ENCODE measurements at places on chromosomes 3 and 15. TPM values are rescaled to one million over a fixed set of nuclear protein-coding genes. Genes with fewer than 3 reads are reported as not detected.

The ACSBG1 gene
- total RNA-seq: not detected

The PRR20G gene
- not detected for total RNA-seq

The CRABP1 gene
- total RNA-seq: not detected

The MESP2 gene
- total RNA-seq: not detected

The GNB4 gene
- total RNA-seq: 7.2 TPM

The IL16 gene
- total RNA-seq: 32.3 TPM

The UROC1 gene
- total RNA-seq: not detected

The CATSPER2 gene
- 13.6 TPM for total RNA-seq

- H3K36me3 ChIP-seq: no peaks in the 10 kb centered on the region
- no peak overlapping the region for H3K4me3 ChIP-seq
- DNase-seq: no peak
- no peaks in the 10 kb centered on the region for H3K4me1 ChIP-seq
Measured at GRCh38 chr3:49882166-49882565, 12.5 kb upstream of the CAMKV start.

GRCh38 chr3:170225166-170225565, 2.9 kb downstream of the PRKCI start:
- no peak overlapping the region for H3K27ac ChIP-seq
- peaks cover 11% of the 10 kb centered on the region for H3K4me1 ChIP-seq
- no peak overlapping the region for H3K4me3 ChIP-seq
- no peaks in the 10 kb centered on the region for H3K27me3 ChIP-seq
- no peaks in the 10 kb centered on the region for H3K36me3 ChIP-seq
- DNase-seq: no peak

- no peak for DNase-seq
- H3K4me1 ChIP-seq: peaks cover under 1% of the 10 kb centered on the region
- no peak overlapping the region for H3K27ac ChIP-seq
- no peaks in the 10 kb centered on the region for H3K36me3 ChIP-seq
- H3K27me3 ChIP-seq: no peaks in the 10 kb centered on the region
- no peak overlapping the region for H3K4me3 ChIP-seq
Measured at GRCh38 chr3:177561769-177562392, 364.6 kb upstream of the TBL1XR1 start.

GRCh38 chr3:154889227-154889634, 190.9 kb upstream of the MME start:
- no peak for DNase-seq
- H3K4me1 ChIP-seq: no peaks in the 10 kb centered on the region
- H3K36me3 ChIP-seq: no peaks in the 10 kb centered on the region
- H3K27me3 ChIP-seq: no peaks in the 10 kb centered on the region
- no peak overlapping the region for H3K4me3 ChIP-seq
- H3K27ac ChIP-seq: no peak overlapping the region

GRCh38 chr3:143824735-143825385, 23.4 kb downstream of the SLC9A9 start:
- H3K4me3 ChIP-seq: peak overlapping the region; percentile 80
- peaks cover 19% of the 10 kb centered on the region for H3K36me3 ChIP-seq
